ENCODE measurements at places on chromosomes 6 and 20.

DNA sequence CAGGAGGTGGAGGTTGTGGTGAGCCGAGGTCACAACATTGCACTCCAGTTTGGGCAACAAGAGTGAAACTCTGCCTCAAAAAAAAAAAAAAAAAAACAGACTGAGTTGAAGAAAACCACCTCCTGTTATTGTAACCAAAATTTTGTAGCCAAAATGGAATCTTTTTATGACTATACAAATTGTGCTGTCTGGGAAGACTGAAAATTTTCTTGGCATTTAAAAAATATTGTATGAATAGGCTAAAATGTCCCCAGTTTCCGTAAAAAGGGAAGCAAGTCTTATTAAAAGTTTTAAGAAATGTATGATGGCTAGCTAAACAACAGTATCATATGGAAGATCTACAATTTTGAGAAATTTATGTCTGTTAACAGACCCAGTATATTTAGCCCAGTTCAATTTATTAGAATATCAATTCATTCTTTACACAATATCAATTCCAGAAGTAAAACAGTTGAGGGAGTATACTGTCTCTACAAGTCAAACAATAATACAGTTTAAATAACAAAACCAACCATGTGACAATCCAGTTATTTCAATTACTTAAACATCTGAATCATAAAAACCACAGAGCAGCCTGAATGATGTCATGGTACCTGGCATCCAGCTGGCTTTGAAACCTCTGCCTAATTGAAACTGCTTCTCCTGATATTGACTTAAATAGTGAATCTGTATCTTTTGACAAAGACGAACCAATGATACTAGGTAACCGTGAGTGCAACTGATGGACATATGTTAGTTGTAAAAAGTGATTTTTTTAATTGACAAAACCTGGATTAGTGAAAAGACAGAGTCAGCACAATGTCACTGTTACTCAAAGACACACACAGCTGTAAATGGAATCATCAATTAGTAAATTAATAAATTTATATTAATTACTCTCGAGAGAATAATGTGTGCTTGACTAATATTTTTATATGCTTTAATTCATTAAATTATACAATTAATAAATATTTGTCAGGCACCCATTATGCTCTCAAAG is 166.6 kb upstream of the MARCKS start:
- peak; percentile 96 for DNase-seq

DNA sequence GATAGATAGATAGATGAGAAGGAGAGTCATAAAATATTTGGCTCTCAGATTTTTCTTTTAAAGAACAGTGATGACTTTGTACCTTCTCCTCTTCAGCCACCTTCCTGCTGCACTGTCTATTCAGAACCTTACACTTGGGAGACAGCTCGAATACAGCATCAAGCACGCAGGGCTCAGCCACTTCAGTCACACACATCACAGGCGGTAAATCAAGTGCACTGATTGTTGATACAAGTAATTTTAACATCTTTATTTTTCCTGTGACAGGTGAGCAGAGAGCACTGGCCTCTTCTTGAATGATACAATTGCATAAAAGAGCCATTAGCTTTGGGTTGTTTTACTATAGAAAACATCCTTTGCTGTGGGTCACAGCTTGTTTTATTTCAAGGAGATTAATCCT is 1118.5 kb upstream of the EYS start:
- DNase-seq, result no peak

DNA sequence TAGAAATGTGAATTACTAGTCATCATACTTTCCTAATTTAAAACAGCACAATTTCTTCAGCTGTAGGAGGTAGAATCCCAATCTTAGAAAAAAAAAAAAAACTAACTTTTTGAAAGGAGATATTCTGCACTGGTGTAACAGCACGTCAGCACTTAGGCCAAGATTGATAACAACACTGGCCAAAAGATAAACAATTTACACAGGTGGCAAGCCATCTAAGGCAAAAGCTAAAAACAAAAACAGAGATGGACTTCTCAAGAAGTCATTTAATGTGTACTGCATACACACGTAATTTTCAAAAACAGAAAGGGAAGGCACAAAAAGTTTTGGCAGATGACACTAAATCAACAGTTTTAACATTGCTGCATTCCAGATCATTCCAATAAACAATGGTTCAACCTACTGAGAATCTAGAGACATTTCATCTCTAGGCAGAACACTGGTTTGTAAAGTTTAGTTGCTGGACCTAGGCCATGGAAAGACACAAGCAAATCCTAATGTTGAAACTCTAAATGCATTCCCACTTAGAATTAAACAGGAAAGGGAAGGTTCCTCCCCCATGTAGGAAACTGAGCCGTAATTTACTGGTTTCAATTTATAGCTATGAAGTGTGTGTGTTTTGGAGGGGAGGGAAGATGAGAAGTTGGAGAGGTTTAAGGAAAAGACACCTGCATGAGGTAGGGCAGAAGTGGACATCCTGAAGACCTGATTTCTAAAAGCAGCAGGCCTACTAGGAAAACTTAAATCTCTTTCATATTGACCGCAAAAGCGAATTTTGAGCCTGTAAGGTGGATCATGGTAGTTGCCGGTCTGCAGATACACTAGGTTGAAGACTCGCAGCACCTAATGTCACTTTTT is 1.3 kb downstream of the GCLC start:
- peak; percentile 23 for DNase-seq

- DNase-seq, result peak; percentile 36
These were observed 11.4 kb downstream of the COMMD7 start for GRCh38 chr20:32731882-32732266.

DNA sequence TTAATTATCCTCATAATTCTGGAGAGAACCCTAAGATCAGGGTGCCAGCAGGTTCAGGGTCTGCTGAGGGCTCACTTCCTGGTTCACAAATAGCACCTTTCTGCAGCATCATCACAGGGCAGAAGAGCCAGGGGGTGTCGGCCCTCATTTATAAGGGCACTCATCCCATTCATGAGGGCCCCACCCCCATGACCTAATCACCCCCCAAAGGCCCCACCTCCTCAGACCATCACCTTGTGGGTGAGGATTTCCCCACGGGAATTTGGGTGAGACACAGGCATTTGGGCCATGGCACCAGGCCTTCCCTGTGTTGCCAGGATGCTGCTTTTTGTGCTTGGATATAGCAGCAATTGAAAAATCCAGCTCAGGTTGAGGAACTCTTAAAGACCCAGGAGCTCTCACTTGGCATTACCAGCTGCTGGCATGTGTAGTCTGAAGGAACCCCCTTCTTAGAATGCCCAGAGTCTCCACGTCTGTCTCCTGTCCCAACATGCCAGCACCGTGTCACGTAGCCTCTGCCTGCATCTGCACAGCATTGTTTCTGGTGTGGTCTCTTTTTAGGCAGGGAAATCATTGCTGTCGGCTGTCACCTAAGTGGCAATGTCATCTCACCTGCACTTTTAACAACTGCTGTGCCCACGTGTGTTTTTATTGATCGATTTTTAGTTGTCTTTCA is 71.5 kb downstream of the RPP40 start:
- no peak for DNase-seq

DNA sequence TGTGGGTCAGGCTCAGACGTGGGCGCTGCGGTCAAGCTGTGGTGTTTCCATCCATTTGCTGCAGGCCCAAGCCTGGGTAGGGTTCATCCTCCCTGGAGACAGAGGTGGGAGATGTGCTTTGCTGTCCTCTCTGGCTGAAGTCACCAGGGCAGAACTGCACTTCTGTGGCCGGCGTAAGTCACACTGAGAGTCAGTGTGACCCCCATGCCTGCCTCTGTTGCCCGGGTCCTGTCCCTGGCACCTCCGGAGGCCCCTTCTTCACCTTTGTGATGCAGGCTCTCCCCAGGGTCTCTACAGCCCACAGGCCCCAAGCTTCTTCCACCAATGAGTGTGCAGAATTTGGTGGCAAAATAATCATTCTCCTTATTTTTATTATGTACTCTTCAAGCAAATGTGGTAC is 53.8 kb upstream of the DACT2 start:
- DNase-seq, result no peak

- DNase-seq, result peak; percentile 84
These were observed 176.4 kb upstream of the AKAP12 start for GRCh38 chr6:151063352-151063751.

DNA sequence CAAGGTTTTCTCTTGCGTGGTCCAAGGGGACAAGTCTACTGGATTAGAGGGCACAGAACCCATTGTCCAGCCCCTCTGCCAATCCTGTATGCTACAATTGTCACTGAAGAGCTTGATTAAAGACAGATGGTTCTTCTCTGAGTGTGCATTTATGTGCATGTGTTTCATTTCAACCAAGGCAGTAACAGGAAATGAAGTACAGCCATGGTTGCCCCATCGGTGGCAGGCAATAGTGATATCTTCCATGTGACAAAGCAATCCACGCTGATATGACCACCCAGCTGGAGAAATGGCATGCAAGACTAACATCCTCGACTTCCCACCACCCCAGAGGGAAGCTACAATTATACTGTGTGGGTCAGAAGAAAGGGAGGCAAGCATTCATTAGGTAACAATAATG is 85.5 kb downstream of the UNC5CL start:
- no peak for DNase-seq

DNA sequence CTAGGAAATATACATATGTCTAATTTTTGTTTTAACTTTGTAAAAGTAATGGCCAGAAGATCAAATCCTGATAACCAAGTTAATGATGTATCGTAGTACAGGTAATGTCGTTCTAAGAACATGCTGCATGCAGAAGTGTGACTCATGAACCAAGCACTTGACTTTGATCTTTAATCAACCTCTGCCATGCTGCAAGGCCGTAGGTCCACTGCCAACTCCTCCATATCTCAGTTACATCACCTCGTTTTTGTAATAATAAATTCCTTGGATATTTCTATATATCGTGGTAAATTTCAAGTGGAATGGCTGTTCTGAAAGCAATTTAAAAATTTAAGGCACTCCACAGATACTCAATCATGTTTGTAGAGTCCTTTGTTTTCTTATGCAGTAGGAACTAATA is 771.7 kb downstream of the EPHA7 start:
- peak; percentile 16 for DNase-seq

- no peak for DNase-seq
These were observed 8.9 kb downstream of the CD164 start for GRCh38 chr6:109373331-109373730.

GRCh38 chr20:39268981-39269461 is 306.9 kb downstream of the DHX35 start:
- DNase-seq, result peak; percentile 52

DNA sequence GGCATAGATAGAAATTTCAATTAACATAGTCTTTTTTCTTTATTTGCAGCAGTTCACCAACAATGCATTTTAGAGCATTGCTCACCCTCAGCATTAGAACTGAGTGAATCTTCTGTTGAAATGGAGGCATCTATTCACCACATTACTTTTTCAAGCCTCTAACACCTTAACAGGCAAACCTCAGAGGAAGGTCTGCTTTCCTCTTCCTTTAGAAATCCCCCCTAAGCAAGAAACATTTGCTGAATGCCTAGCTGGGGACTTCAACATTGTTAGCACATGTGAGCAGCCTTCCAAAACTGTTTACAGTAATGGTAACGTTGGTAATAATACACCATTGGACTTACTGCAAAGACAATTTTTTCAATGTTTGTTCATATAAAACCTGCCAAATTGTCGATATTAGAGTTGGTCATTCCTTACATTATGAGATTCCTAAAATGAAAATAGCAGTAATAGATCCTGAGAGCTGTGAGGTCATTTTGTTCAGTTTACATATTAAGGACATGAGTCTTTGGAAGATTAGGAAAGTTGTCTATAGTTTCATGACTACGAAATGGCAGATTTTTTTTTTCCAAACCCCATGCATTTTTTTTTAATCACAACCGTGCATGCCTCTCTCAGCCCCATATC is 20.6 kb upstream of the AKIRIN2 start:
- DNase-seq, result no peak

DNA sequence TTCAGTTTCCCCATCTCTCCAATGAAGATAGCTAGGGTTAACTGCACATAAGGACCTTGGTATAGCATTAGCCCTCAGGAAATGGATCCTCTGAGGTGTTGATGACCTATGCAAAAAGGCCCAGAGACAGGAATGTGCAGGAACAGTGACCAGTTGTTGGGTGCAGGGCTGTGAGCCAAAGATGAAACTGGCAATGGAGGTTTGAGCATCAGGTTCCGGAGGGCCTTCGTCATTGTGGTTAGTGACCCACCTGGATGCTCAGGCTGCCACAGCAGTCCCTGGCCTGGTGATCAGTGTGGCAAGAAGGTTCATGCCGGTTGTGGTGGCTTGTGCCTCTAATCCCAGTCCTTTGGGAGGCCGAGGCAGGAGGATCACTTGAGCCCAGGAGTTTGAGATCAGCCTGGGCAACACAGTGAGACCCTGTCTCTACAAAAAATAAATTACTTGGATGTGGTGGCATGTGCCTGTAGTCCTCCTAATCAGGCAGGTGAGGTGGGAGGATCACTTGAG is 43.7 kb downstream of the TM9SF4 start:
- no peak for DNase-seq

DNA sequence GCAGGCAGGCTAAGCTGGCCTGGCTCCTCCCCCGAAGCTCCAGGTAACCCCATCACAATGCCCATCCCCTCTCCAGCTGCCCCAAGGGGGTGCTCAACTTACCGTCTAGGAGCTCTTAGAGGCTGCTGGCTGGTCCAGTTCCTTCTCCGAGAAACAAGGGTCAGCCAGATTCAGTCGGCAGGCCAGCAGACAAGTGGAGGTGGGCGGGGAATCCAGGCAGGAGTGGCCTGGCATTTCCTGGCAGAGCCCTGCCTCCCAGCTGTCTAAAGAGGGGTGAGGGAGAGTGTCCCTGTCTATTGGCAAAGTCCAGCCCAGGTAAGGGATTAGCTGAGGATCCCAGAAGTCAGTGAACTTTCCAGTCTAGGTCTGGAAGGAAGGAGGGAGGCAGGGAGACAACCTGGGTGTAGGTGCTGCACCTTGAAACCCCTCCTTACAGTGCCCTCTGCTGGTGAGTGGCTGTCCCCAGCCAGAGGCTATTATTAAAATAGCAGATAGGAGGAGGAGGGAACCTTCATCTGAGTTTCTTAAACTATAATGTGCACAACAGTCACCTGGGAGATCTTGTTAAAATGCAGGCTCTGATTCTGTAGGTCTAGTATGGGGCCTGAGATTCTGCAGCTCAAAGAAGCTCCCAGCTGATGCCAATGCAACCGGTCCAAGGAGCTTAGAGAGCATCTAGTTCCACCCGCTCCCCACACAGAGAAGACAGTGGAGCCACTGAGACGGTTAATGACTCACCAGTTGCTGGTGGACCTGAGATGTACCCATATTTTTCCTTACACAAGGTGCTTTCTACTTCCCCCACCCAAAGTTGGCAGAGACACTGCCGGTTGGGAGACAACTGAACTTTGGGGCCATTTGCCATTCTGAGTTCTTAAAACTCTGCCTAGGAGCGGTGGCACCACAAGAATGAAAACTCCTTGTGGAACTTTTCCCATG is at the start of gene UNC5CL:
Gene UNC5CL (minus strand): TSS at position 162 of the 939 bp plus-strand sequence. CDS start 4,147 bp downstream, outside the sequence.
- peak; percentile 54 for DNase-seq
